Heart right ventricle (tissue), 16 donors: ENCODE measurements at places on chromosomes 1 and 21. TPM values are rescaled to one million over a fixed set of nuclear protein-coding genes. Genes with fewer than 3 reads are reported as not detected.

The PRAMEF5 gene
- total RNA-seq, result not detected

The SPRR4 gene
- total RNA-seq, result not detected

The DISC1 gene
- total RNA-seq, result 5.5 TPM

The SPRR2A gene
- total RNA-seq, result not detected

The NTMT2 gene
- total RNA-seq, result 3.1 TPM

The UBQLN4 gene
- total RNA-seq, result 32.2 TPM

The CDC42SE1 gene
- total RNA-seq, result 29.8 TPM

The BATF3 gene
- total RNA-seq, result 0.49 TPM

The TFF2 gene
- total RNA-seq, result not detected

The HES3 gene
- total RNA-seq, result not detected

DNA sequence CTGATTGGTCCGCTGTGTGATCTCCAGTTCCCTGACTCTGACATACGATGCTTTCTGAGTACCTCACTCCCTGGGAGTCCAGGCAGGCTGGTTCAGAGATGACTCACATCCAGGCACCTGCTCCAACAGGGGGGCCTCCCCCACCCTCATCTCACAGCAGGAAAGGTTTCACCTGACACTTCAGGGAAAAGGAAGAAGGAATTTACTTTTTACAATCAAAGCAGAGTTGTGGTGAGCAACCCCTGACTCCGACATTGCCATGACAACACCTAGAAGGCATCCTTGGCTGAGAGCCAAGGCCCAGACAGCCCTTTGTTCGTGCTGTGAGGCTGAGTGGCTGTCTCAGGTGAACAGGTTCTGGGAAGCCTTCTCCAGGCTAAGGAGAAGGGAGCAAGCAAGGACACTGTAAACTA lies 164.6 kb upstream of the GJB5 start:
- H3K27me3 ChIP-seq, result peaks cover 7% of the 10 kb centered on the region
- no peaks in the 10 kb centered on the region for H3K36me3 ChIP-seq
- DNase-seq, result no peak
- no peak overlapping the region for H3K4me3 ChIP-seq

DNA sequence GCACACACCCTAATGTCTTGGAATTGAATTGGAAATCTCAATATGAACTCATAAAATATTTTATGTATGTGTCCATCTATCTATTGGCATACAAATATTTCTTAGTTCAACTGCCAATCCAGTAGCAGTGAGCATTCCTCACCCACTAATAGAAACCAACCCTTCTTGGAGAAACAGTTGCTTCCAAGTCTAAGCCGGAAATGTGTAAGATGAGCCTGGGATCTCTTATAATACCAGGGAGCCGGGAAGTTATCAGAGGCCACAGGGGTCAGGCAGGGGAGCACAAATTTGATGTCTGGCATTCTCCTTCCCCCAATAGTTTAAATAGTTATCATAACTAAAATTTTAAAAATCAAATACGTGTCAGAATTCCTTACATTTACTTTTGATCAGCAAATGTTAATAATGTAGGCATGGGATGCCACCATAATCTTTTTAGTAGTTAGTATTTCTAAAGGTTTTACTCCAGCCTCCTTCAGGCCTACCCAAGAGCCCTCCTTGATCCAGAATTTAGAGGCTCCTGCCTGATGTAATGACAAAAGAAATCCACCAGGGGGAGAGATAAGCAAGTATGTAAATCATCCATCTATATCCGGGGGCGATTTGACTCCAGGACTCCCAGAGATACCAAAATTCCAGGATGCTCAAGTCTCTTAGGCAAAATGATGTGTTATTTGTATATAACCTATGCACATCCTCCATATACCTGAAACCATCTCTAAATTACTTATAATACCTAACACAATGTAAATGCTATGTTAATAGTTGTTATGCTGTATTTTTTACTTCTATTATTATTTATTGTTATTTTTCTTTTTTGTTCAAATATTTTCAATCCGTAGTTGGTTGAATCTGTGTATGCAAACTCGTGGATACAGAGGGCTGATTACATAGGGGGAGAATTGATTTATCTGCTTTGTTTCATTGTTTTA lies 218.7 kb upstream of the COA6 start:
- no peak overlapping the region for H3K27ac ChIP-seq
- no peaks in the 10 kb centered on the region for H3K36me3 ChIP-seq
- no peaks in the 10 kb centered on the region for H3K4me1 ChIP-seq
- no peak overlapping the region for H3K4me3 ChIP-seq
- peak; percentile 14 for DNase-seq
- H3K27me3 ChIP-seq, result peaks cover 10% of the 10 kb centered on the region

GRCh38 chr1:41699861-41700248 lies 215.4 kb upstream of the EDN2 start:
- no peak for DNase-seq
- H3K36me3 ChIP-seq, result no peaks in the 10 kb centered on the region
- no peaks in the 10 kb centered on the region for H3K27me3 ChIP-seq
- peaks cover 8% of the 10 kb centered on the region for H3K4me1 ChIP-seq

DNA sequence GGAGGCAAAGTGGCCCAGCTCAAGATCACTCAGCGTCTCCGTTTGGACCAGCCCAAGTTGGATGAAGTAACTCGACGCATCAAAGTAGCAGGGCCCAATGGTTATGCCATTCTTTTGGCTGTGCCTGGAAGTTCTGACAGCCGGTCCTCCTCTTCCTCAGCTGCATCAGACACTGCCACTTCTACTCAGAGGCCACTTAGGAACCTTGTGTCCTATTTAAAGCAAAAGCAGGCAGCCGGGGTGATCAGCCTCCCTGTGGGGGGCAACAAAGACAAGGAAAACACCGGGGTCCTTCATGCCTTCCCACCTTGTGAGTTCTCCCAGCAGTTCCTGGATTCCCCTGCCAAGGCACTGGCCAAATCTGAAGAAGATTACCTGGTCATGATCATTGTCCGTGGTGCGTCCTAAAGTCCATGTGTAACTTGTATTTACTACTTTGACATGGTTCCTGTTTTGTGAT lies 2.7 kb downstream of the RBM15 start:
- H3K27ac ChIP-seq, result no peak overlapping the region
- H3K27me3 ChIP-seq, result no peaks in the 10 kb centered on the region
- no peaks in the 10 kb centered on the region for H3K36me3 ChIP-seq

GRCh38 chr1:86259390-86259789 lies 102.8 kb upstream of the COL24A1 start:
- no peak overlapping the region for H3K4me3 ChIP-seq
- no peaks in the 10 kb centered on the region for H3K36me3 ChIP-seq
- no peak for DNase-seq
- no peak overlapping the region for H3K27ac ChIP-seq

DNA sequence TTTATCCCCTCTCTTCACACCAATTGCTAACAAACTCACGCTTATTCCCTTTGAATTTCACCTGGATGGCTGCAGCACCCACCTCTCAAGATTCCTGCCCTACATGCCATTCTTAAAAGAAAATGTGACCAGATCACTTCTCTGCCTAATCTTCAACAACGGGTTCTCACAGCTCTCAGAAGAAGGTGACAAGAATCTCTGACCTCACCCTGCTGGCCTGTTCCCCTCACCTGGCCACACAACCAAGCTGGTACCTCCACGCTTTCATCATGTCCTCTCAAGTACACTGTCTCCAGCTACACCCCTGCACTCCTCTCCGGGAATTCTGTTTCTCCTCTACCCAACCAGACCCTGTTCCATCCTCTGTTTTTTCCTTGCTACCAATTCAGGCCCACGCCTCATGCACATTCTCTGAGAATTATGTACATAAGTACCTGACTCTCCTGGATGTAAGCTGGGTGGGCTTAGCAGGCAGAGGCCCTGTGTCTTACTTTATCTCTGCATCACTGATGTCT lies 5.9 kb upstream of the LSS start:
- peaks cover 3% of the 10 kb centered on the region for H3K4me1 ChIP-seq
- no peak for DNase-seq
- H3K27ac ChIP-seq, result no peak overlapping the region

DNA sequence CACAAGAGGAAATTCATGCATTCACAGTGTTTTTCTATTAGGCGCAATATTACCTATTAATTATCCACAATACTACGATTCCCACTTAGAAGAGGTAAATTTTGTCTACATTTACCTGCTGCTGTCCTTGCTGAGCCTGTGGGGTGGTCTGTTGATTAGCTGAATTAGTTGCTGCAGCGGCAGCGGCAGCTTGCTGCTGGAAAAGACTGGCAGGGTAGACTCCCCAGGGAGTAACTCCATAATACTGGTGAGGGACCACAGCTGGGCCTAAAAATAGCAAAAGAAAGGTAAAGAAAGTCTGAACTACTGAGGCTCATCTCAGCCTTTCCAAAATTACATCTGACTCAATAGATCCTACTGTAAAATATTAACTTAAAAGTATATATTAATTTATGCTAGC lies 66.0 kb upstream of the SDC3 start:
- no peak for DNase-seq
- no peak overlapping the region for H3K4me3 ChIP-seq
- peaks cover 3% of the 10 kb centered on the region for H3K4me1 ChIP-seq

DNA sequence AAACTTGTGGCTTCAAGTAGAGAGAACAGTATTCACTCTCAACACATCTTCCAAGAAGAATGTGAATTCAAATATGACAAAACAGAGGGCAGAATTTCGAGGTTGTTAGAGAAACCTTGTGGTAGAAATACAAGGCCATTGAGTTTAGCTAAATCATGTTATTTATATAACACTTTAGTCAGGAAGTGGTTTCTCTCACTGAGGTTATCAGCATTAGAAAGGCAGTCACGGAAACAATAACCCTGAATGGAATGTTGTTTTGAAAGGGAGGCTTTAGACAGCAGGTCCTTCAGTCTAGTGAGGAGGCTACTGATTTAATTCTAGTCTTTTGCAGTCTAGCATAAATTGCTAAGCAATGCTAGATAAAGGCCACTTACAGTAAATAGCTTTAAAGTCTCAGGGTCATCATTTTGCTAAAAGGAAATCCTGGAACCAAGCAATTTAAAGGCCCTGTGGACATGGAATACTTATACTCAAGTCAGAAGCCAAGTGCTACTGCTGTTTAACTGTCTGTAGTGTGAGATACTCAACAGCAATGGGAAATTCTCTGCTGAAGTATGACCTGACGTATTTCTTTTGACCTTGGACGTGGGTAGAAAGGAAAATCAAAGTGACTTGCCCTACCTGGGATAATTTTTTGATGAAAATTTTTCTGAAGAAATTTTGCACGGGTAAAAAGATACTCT lies 89.0 kb upstream of the CHODL start:
- no peaks in the 10 kb centered on the region for H3K27me3 ChIP-seq
- H3K4me1 ChIP-seq, result no peaks in the 10 kb centered on the region
- no peak overlapping the region for H3K4me3 ChIP-seq
- H3K27ac ChIP-seq, result no peak overlapping the region
- no peak for DNase-seq

DNA sequence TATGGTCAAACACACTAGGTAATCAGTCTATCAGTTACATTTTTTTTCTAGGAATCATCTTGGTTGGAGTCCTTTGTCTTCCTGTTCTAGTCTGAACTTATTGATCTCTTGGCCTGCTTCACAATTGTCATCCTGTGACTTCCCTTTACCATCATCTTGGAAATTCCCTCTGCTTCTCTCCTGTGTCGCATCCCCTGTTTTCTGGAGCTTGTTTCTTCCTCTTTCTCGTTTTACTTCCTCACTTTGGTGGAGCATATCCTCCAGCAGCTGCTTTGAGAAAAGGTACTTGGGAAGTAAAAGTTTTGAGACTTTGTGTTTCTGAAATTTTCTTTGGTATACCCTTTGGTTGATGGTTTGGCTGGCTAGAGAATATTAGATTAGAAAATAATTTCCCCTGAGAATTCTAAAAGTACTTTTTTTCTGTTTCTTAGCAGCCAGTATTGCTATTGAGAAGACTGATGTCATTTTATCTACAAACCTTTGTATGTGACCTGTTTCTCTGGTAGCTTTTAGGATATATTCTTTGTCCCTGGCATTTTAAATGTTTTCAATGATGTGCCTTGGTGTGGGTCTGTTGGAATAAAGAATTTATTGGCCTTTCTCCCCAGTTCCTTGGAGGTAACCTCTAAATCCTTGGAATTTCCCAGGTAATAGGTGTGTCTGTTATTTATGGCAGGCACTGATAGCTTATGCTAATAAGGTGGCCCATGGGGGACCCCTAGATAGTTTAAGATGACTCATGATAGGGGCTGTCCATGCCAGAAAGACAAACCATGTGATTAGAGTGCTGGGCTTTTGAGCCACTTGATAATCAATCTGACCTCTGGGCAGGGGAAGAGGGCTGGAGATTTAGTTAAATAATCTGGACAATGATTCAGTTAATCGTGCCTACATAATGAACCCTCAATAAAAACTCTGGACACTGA lies 6.1 kb upstream of the MYCL start:
- H3K36me3 ChIP-seq, result no peaks in the 10 kb centered on the region
- H3K27ac ChIP-seq, result no peak overlapping the region
- no peak for DNase-seq
- peaks cover 12% of the 10 kb centered on the region for H3K27me3 ChIP-seq
- H3K4me3 ChIP-seq, result no peak overlapping the region

GRCh38 chr1:63991685-63992084 lies 211.7 kb upstream of the UBE2U start:
- H3K27ac ChIP-seq, result no peak overlapping the region
- H3K36me3 ChIP-seq, result no peaks in the 10 kb centered on the region
- no peak overlapping the region for H3K4me3 ChIP-seq

DNA sequence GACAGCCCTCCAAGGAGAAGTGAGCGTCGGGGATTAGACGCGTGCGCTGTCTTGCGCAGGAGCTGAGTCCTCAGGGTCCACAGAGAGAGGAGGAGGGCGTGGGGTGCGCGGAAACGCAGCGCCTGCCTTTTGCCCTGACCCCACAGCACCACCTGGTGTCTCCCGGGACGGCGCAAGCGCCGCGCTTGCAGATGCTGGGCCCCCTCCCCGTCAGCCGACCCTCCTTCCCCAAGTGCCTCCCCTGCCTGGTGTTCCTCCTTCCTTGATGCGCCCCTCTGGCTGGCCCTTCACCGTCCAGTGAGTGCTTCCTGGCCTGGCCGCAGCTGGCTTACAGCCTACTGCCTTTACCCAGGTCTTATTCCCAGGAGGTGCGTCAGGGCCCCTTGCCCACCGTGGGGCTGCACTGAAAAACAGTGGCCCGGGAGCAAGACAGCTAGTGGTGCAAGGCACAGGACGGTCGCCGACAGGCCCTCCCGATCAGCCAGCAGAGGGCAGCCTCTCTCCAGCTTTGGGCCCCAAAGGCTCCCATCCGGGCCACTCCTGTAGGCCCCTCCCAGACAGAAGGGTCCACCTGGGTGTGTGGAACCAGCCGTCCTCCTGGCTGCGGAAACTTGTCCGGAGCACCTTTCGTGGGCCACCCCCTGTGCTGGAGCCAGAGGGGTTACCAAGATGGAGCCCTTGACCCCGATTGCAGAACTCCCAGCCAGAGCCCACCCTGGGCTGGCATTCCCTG lies 12.9 kb upstream of the PHLDA3 start:
- H3K4me3 ChIP-seq, result peak overlapping the region; percentile 57
- H3K27ac ChIP-seq, result peak overlapping the region; percentile 81
- no peaks in the 10 kb centered on the region for H3K27me3 ChIP-seq
- DNase-seq, result peak; percentile 90

- no peak for DNase-seq
- H3K4me3 ChIP-seq, result no peak overlapping the region
- H3K27me3 ChIP-seq, result no peaks in the 10 kb centered on the region
- peaks cover 95% of the 10 kb centered on the region for H3K36me3 ChIP-seq
- peaks cover 9% of the 10 kb centered on the region for H3K4me1 ChIP-seq
- H3K27ac ChIP-seq, result no peak overlapping the region
Observed at GRCh38 chr1:154337253-154337894, 12.0 kb downstream of the ATP8B2 start.

- H3K4me3 ChIP-seq, result no peak overlapping the region
- no peak overlapping the region for H3K27ac ChIP-seq
- H3K27me3 ChIP-seq, result no peaks in the 10 kb centered on the region
- DNase-seq, result no peak
Observed at GRCh38 chr1:101152633-101153032, 84.2 kb upstream of the S1PR1 start.
